Fibroblast of skin of left biceps (primary cell): ENCODE measurements at places on chromosomes 7 and 10.

GRCh38 chr10:95220539-95220938, 26.5 kb downstream of the ACSM6 start:
- DNase-seq = no peak

- DNase-seq = no peak
Measured at GRCh38 chr7:77867537-77867865, 68.9 kb downstream of the PHTF2 start.

GRCh38 chr7:47264021-47264651, 317.8 kb downstream of the TNS3 start:
- no peak for DNase-seq

GRCh38 chr7:22083704-22084240, 138.1 kb upstream of the CDCA7L start:
- DNase-seq = no peak

DNA sequence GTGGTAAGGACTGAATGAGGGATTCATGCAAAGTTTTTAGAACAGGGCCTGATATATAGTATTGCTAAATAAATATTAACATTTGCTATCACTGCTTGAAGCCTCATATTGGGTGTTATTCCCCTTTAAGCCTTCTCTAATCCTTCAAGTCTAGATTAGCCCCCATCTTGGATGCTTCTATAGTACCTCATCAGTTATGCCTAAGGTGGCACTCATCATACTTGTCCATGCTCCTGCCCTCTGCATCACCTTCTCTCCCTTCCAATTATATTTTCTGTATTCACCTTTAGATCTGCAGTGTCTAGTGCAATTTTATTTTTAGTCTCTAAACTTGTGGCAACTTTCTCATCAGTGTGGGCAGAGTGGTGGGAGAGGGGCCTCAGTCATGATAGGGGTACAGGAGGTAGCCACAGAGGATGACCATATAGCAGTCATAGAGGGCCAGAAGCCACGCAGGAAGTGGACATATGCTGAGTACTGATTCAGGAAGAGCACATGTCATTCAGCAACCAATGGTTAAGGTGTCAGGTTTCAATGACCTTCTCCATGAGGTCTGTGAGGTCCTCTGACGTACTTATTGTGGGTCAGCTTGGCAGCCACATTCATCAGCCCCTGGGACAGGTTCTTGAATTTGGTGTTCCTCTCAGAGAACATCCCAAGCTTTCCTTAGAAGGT, 2.5 kb downstream of the ENTPD1 start:
- DNase-seq = no peak

GRCh38 chr7:128729494-128729893, 9.7 kb upstream of the CALU start:
- no peak for DNase-seq

GRCh38 chr10:37712489-37713131, 144.8 kb downstream of the ZNF248 start:
- DNase-seq = no peak

- DNase-seq = no peak
Measured at GRCh38 chr10:71497763-71498326, 101.1 kb downstream of the CDH23 start.

DNA sequence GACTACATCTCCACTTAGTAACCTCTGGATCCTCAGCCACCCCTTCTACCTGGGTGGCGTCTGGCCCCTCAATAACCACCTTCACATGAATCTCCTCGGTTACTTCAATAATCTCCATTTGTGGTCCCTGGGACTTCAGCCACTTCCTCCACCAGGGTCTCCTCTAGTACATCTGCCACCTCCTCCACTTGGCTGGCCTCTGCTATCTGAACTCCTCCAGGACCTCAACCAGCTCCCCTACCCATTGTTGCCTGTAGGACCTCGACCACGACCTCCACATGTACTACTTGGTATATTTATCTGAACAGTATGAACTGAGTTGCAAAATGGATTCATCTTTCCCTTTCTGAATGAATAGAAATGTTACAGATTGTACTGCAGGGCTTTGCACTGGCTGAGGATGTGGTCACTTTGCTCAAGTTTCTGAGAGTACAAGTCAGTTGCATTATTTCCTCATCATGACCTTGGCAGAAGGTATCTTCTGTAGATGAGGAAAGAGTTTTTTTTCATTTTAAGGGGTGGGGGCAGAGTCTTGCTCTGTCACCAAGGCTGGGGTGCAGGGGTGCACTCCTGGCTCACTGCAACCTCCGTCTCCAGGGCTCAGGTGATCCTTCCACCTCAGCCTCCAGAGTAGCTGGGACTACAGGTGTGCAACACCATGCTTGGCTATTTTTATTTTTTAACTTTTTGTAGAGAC, 36.0 kb downstream of the MAT1A start:
- DNase-seq = no peak

GRCh38 chr10:48938281-48938680, 1.4 kb downstream of the LRRC18 start:
- DNase-seq = no peak

GRCh38 chr10:36736311-36736710, 389.1 kb upstream of the ANKRD30A start:
- no peak for DNase-seq
